ENCODE measurements at places on chromosomes 7 and 10. TPM values are rescaled to one million over a fixed set of nuclear protein-coding genes. Genes with fewer than 3 reads are reported as not detected.

GRCh38 chr10:2137549-2138174 is 400.3 kb upstream of the ADARB2 start:
- no peak for DNase-seq

AGR2 gene
- 12.6 TPM for total RNA-seq

- DNase-seq, result peak; percentile 36
Observed at GRCh38 chr10:91198781-91199180, 21.7 kb upstream of the PCGF5 start.

DNA sequence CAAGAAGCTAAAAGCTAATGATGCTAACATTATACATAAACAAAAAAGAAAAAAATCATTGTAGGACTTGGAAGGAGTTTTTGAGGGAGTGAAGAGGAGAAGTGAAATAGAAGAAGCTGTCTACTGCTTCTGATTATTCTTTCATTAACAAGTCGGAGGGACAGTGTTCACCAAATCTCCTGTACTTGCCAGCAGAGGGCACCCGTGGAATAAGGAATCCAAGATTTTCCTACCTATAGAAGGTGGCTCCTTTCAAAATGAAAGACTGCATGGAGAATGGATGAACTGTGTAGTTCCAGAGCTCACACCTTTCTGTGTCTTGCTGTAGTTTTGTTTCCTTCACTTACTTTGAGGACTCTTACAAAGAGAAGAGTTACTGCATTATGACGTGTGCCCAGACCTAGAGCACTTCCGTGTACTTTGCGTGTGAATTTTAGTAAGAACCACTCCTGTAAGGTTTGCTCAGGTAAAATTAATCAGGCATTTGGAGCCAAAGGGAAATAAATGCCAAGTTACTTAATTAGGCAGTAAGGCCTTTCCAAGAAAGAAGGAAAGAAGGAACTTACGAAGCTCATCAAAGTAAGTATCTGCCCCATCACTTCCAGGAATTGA is 145.1 kb downstream of the SEMA3D start:
- peak; percentile 59 for DNase-seq

FZD8 gene
- 11.4 TPM for total RNA-seq

TMEM270 gene
- not detected for total RNA-seq

DNA sequence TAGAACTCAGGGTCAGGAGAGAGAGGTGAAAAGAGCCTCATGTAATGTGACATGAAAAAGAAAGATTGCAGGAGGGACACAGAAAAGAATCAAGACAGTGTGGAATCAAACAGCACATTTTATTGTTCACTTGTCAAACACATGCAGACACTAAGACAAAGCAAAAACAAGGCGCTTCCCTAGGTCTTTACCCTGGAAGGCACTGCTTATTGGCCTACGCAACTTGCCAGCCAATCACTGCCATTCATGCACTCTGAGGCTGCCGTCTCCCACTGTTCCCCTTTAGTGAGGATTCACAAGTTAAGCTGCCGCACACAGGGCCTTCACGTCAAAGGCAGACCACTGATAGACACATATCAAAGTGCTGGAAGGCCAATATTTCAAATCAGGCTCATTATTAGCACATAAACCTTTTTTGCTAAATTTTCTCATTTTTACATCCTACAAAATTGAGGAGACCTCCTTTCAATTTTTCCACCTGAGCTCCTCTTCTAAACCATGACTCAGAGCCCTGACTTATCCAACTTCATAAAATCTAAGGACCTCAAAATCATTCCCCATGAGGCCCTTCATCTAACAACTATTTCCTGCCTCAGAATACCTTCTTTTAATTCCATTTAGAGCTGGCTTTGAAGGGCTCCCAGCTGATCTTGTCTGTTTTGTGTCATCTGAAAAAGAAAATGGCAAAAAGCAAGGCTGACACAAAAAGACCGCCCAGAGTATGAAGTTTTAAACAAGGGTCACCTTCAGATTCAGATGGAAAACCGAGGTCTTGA is 149.4 kb downstream of the CHCHD3 start:
- DNase-seq, result no peak

GRCh38 chr7:159118197-159118595 is 26.5 kb downstream of the VIPR2 start:
- no peak for DNase-seq

SNCG gene
- 29.2 TPM for total RNA-seq

DNA sequence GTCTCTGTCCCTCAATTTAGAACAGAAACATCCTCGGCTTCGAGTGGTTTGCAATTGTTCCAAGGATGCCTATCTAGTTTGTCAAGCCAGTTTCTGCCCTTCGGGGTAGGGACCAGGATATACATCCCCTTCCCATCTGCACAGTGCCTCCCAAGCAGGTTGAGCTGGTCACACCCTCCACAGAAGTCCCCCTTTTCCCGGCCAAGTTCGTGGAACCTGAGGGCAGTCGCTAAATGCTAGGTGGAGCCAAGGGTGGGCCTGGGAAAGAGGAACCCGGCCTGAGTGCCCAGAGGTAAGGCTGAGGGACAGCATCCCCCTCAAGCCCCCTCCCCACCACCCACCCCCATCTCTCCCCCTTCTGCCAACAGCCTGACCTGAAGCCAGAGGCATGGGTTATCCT is 62.4 kb upstream of the NANOS1 start:
- peak; percentile 68 for DNase-seq

DNA sequence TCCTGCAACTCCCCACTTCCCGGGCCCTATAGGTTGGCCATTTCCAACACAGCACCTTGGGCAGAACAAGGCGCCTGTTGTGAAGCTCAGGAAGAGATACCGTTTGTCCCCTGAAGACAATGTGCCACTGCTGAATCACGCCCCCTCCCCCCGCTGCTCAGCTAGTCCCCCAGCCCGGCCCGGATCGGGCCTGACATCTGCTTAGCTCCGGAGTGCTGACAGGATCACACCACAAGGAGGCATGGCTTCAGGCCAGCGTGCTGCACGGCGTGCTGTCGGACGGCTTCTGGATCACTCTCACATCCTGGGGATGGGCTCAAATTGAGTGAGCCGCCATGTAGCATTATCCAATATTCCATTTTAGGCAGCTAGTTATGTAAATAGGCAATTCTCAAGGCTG is 62.1 kb upstream of the EFCAB10 start:
- no peak for DNase-seq

DNA sequence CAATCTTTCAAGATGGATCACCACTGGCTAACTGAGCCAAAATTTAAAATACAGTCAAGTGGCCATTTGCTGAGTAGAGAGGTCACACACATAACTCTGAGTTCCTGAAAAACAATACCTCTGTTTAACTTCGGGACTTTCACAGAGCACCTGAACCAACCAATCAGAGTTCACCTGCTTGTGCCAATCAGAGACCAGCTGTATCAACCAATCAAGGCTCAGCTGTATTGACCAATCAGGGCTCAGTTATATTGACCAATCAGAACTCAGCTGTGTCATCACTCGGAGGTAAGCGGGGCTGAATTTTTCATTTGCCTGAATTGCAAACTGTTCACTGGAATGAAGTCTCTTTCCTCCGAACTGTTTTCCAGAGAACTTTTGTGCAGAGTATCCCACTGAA is 10.0 kb upstream of the CPXM2 start:
- DNase-seq, result no peak

DNA sequence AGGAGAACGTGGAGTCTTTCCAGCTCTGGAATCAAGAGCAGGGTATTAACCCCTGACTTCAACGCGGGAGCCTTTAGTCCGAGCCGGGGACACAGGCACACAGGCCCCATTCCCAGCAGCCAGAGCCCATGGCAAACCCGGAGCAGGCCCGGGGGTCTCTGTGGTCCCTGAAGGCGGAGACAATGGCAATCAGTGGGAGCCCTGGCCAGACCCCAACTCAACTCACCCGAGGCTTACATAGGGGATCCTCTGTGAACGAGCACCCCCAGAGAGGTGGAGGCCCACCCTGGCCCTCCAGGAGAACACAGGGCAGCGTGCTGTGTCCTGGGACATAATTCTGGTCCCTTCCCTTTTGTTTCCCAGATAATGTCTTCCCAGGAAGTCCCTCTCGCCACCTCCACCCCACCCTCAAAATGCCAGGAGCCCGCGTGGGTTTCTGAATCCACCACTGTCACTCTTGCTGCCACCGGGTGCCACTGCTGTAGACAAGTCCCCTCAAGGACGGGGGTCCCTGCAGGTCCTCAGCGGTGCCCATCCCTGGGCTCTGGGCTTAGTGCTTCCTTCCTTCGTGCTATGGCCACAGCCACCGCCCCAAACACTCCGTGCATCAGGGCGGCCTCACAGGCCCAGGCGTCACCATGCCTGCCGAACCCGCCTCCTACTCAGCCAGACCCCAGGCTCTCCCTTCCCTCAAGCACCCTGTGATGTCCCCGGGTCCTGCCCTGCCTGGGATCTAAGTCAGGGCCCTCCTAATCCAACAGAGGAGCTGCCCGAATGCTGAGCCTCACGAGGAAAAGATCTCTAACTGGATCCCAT is 28.6 kb upstream of the PPP2R2D start:
- DNase-seq, result no peak

GRCh38 chr7:1928645-1929348 is 258.7 kb downstream of the ELFN1 start:
- no peak for DNase-seq

RBP4 gene
- 1.7 TPM for total RNA-seq

CYP2C8 gene
- total RNA-seq, result not detected

UTF1 gene
- not detected for total RNA-seq

- no peak for DNase-seq
Observed at GRCh38 chr7:28418311-28418710, 6.0 kb downstream of the CREB5 start.

DNA sequence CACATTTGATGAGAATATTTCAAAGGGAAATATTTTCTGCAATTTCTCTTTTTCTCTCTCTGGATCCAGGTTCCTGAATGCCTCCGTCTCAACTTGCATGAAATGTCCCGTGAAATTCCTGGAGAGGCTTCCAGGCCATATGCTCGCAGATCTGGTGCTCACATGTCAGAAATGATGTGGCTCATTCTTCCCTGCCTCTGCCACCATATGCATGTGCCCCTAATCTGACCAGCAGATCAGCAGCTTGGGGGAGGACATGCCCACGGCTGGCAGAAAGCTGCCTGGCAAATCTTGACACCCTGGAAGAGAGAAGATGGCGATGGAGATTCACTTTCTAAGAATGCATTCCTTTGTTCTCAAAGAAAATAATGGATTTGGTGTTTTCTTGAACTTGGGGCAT is 490.7 kb downstream of the RPS24 start:
- DNase-seq, result no peak

CYP3A7 gene
- total RNA-seq, result not detected

- DNase-seq, result no peak
Observed at GRCh38 chr10:113364227-113364626, 188.6 kb upstream of the HABP2 start.

GRCh38 chr10:88392222-88392621 is 190.9 kb downstream of the RNLS start:
- DNase-seq, result no peak

ANXA8 gene
- 198 TPM for total RNA-seq

Measured in lower leg skin (tissue), 4 donors.